CD14-positive monocyte (primary cell): ENCODE measurements at places on chromosomes 1 and 21.

GRCh38 chr21:42120903-42121535 is 49.9 kb downstream of the UMODL1 start:
- no peak for DNase-seq

GRCh38 chr1:3785045-3785444 is 11.3 kb downstream of the LRRC47 start:
- no peak for DNase-seq

DNA sequence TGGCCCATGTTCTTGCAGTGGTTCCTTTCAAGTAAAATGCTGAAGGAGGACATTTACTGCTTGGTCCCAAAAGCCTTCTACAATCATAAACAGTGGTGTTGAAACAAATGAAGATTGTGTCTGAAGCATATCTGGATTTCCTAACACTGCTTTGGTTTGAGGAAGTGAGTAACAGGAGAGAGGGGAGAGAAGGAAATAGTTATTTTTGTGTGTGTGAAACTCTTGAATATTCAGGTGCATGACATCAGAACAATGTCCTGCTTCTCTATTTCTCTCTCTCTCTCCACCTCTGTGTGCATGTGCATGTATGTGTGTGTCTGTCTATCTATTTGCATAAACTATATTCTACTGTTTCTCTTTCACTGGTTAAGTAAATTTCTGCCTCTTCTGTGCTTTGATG is 61.4 kb upstream of the TNFSF18 start:
- peak; percentile 85 for DNase-seq

DNA sequence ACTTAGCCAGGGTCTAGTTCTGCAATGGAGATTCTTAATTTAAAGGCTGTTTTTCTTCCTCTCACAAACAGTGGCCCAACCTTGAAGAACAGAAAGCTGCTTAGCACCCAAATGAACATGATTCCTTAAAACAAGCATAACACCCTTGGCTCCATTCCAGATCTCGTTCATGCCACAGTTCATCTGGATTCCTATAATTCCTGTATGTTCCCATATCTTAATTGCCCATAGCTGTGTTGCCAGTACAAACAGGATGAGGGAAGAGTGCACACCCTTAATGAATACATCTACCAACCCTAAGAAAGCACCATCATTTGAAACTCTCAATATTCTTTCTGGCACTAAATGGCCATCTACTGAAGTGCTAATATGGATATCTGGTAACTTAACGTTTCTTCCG is 45.5 kb downstream of the TGFB2 start:
- DNase-seq = no peak

- no peak for DNase-seq
Observed at GRCh38 chr1:244749230-244750016, 86.0 kb upstream of the COX20 start.
